GDM1 (cell line): ENCODE measurements at places on chromosomes 7 and 10.

DNA sequence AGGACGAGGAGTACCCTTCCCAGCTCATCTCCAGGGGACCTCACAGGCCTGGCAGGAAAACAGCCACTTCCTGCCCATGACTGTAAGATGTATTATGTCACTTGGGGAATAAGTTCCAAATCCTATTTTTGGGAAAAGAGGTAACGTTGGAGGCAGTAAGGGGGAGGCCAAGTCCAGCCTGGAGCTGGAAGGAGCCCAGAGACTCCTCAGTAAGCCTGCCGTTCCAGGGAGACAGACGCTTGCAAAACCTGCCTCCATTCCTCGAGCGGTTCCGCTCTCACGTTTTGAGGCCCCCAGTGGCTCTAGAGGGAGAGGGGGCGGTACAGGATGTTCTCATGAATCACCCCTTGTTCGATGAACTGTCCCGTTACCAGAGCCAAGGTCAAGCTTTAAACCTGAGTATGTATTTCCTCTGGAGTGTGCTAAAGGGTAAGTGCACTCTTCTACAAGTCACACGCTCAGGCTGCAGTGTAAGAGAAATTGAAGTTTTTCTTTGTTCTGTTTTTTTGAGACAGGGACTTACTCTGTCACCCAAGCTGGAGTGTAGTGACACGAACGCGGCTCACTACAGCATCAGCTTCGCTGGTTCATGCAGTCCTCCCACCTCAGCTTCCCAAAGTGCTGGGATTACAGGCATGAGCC lies 45.5 kb upstream of the CYTH3 start:
- no peak for DNase-seq

DNA sequence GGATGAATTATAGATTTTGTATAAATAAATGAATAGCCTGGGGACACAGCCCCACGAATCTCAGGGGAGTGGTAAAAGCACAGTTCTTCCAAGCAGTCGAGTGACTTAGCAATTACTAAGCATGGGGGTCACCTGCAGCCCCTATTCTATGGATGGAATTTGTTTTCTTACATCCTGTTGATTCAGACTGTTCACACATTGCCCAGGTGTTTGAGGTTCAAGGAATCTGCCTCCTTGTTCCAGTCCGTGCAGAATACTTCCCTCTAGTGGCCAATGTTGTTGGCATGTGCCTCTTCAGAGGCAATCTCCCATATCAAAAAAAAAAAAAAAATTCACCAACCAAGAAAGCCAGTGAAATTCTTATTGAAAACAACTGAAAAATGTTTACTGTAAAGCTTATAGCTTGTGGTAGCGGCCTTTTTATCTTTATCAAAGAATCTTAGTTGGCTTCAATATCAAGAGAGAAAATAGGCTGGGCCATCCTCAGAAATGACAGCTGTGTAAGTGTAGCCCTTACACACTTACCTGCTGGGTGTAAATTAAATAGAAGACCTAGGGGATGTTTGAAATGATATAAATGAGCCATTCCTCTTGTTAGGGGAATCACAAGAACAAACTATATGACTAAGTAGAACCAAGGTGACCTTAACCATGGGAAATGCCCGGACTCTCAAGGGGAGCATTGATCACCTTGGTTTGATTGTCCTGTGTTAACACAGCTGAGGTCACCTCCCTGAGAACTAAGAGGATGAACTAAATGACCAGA lies 7.8 kb downstream of the LIPM start:
- DNase-seq = peak; percentile 20

DNA sequence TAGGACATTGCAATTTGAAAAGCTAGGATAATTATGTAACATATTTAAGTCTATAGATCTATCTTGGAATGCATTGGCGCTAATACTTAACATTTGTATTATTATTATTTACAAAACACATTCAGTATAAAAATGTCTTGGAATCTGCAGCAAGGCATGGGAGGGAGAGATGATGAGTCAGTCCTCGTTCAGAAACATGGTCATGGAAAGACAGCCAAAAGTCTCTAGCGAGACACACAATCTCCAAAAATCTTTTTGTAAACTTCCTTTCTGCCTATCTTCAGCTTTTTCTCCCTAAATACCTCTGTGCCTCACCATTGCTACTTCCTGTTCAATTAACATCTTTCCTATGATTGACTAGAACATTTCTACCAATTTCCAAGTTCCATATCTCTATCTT lies 188.4 kb upstream of the CACNA2D1 start:
- no peak for DNase-seq

GRCh38 chr10:111360260-111360925 lies 283.6 kb downstream of the ADRA2A start:
- DNase-seq = peak; percentile 43
